ENCODE measurements at places on chromosomes 11 and 22.

DNA sequence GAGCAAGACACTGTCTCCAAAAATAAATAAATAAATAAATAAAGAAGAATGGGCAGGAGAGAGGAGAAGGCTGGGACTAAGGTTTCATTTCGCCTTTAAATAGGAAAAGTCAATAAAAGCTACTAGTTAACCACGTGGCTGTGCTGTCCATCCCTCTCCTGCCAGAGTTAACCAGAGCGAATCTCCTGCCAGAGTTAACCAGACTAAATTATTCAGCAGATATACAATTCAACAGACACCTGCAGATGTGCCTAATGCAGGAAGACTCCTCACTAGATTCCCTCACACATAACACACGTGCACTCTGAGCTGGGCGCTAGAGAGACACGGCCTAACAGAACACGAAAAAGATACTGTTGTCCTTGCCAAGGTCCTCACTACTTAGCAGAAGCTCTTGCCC, 156.1 kb downstream of the IGLL1 start:
- no peak for DNase-seq

DNA sequence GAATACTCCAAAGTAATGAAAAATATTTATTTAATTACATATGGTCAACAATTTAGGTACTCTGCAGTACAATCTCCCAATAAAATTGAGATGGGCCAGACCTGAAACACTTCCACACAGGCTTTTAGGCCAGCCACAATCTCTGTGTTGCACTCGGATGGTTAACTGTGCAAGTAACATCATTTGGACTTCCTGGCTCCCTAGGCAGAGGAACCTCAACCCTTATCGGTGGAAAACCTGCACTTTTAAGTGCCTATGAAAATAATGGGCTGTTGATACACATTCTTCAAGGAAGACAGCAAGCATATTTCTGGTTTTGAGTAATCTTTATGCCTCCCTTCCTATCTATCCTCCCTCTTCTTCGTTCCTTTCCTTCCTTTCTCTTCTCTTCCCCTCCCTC, 343.1 kb downstream of the SOX6 start:
- no peak for DNase-seq

GRCh38 chr11:111541254-111542061, 938 bp downstream of the LAYN start:
- no peak for DNase-seq

- no peak for DNase-seq
These were observed 9.9 kb upstream of the APOBEC3A start for GRCh38 chr22:38947321-38948140.

DNA sequence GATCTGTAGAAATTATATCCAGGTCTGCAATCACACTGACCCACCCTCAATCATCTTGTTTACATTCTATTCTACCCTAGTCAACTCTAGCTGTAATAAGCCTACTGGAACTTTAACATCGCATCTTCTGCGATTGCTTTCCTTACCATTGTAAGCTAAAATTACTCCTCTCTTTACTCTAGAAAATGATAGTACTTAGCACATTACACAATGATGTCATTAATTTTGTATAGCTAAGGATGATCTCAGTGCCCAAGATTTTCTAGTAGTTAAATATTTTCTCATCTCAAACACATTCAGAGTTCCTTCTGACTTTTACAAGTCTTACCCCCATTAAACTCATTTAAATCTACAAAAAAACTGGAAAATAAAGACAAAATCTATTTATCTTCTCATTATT, 39.6 kb upstream of the CTSC start:
- no peak for DNase-seq

GRCh38 chr11:75548595-75549272, 13.3 kb upstream of the SERPINH1 start:
- DNase-seq: no peak

DNA sequence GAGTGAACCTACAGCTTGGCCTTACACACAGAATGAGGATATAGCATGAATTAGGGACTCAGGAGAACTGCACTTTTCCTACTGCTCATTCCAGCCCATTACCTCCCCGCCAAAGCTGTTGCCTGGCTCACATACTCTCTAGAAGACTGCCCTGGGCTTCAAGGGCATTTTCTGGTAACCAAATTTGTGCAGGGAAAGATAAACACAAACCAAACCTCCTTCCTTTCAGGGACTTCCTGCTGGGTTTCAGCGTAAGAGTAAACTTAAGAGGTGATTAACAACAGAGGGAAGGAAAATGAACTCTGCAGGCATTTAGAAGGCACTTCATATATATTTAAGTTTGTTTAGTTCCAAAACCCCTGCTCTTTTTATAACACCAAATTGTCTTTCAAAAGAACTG, 194.9 kb downstream of the SWAP70 start:
- DNase-seq: no peak

DNA sequence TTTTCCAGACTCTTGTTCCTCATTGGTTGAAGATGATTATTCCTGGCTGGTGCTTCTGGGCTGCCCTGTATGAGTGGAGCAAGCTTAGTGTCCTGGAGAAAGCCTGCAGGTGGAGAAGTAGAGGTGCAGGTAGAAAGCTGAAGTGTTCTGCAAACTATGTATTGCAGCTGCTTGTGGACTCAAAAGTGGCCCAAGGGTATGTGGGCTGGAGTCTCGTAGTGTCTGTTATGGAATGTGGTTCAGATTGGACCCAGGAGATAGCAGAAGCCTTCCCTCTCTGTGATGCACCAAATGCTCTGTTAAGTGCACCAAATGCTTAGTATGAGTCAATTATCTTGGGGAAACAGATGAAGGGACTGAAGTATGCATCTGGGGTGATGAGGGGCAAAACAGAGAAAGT, 122.8 kb upstream of the CCDC90B start:
- DNase-seq: no peak

- DNase-seq: no peak
These were observed 94.9 kb downstream of the MICAL2 start for GRCh38 chr11:12205330-12205729.

DNA sequence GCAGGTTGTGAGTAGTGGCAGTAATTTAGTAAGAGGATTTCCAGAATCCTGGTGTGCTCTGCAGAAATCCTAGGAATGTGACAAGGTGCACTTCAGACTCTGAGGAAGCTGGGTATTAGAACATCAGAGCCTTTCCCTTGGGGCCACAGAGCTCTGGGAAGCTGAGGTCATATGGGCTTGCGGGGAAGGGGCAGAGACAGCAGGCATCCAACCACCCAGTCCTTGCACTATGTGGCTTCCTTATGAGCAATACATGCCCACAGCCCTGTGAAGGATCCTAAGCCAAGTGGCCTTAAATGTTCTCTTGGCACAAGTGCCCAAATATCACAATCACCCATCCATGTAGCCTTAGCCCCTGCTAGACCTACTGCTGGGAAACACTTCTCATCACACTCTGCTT, 46.2 kb downstream of the P4HA3 start:
- no peak for DNase-seq

GRCh38 chr11:118939953-118940598, 14.3 kb upstream of the BCL9L start:
- DNase-seq: no peak

GRCh38 chr11:1568441-1568911, 3.6 kb downstream of the DUSP8 start:
- DNase-seq: no peak

DNA sequence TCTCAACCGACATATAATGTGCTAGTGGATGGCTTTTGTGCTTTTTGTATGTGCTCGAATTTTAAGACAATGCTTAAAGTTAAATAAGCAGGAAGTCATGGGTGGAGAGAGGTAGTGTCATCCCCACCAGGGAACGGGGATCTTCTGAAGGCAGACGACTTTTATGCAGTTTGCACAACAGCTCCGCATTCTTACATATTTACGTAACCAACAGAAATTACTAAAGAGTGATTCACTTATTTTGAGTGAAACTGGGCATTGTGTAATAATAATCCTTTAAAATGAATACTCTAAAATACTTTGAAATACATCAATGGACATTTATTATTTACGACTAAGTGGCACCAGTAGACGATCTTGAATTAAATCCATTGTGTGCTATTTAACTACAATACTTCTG, 305.1 kb downstream of the CNTN5 start:
- no peak for DNase-seq

GRCh38 chr11:1225386-1226225, 2.7 kb downstream of the MUC5B start:
- no peak for DNase-seq

DNA sequence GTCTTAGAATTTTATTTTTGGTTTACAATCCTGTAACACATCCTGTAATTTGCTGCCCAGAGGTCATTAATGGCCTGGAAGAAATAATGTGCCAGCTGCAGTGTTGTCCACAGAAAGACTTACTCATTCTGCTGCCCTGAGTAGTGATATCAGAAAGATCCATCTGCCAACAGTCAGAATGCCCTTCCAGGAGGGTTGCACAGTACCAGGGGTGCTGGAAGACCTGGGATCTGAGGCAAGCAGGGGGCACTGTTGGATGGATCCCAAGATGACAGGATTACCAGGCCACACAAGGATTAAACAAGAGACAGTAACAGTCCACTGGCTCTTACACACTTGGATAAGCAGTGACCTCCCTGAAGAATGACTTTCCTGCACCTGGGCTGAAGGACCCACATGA, 93.8 kb upstream of the TOP3B start:
- DNase-seq: no peak

- peak; percentile 85 for DNase-seq
These were observed 56.2 kb downstream of the KCNJ4 start for GRCh38 chr22:38398609-38399461.

DNA sequence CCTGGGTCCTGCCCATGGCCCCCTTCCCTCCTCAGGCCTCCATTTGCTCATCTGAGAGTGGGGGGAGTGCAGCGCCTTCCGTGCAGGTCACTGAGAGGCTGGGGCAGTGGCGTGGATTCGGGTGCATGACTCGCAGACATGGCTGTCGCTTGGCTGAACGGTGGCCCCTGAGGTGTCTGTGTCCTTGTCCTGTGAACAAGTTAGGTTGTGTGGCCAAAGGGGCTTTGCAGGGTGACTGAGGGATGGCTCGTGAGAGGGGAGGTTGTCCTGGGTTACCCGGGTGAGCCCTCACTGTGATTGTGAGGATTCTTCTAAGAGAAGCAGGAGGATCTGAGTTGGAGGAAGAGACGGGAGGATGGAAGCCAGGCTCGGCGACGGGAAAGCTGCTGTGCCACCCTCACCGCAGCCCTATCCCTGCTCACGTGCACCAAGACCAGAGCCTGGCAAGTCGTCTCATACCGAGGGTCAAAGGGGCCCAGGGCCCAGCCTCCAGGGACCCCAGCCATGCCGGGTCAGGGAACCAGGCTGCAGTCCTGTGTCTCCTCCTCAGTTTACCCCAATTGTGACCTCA, 79.1 kb downstream of the KCNQ1 start:
- DNase-seq: no peak

DNA sequence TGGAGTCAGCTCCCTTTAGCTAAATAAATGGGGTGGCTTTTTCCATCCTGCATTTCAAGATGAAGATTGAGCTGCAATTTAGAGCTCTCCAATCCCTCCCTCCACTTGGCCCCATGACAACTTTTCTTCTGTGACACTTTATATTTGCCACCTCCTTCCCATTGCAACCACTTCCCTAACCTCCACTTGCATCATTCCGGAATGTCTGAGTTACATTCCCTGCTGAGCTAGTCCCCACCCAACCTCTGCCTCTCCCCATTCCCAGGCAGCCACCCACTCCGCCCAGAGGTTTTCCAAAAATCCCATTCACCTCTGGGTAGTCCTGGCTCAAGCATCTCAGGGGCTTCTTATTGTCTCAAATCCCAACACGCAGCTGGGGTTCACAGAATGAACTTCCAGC, 24.7 kb downstream of the PC start:
- DNase-seq: no peak

- DNase-seq: no peak
These were observed 88.8 kb downstream of the BUD13 start for GRCh38 chr11:116683982-116684381.

GRCh38 chr11:74739546-74740270, 8.5 kb upstream of the CHRDL2 start:
- DNase-seq: peak; percentile 22

GRCh38 chr22:20968281-20968977, 1.4 kb downstream of the AIFM3 start:
- no peak for DNase-seq

DNA sequence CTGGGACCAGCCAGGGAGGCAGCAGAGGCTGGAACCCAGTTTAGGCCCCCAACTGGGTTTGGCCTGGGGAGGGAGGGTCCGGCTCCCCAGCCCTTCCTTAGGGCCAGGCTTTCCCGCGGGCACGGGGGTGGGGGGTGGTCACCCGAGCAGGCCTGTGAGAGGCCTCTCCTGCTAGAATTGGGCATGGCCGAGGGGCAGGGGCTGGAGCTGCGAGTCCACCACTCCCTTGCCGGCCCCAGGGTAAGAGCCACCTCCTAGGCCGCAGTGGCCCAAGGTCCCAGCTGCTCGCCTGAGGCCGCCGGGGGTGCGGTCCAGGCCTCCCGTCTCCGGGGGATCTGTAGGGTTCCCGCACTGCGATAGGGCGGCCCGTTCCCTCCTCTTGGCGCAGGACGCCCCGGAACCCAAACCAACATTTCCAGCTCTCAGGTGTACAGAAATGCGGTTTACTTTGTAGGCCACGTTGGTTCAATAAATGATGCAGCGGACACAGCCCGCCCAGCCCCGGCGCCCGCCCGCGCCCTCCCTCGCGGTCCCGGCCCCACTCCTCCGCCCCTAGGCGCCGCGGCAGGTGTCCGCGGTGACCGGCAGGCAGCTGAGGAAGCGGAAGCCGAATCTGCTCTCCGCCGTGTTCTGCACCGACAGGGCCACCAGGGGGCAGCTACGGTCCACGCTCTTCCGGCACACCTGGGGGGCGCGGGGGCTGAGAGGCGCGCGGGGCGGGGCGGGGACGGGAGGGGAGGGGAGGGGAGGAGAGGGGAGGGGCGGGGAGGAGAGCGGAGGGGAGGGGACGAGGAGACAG, 5.9 kb downstream of the LMNTD2 start:
- no peak for DNase-seq

All from anterior cingulate cortex (tissue), 58 donors.